ENCODE measurements at places on chromosomes 5 and 9. TPM values are rescaled to one million over a fixed set of nuclear protein-coding genes. Genes with fewer than 3 reads are reported as not detected.

Gene TRIO
- total RNA-seq, result 177 TPM

Gene ZBED3
- total RNA-seq, result 1.4 TPM

Gene AFAP1L1
- total RNA-seq, result 1.9 TPM

Gene ANKRD34B
- total RNA-seq, result not detected

Gene PLEKHG4B
- under 0.01 TPM for total RNA-seq

Gene SNX18
- 87.3 TPM for total RNA-seq

Gene TRIM7
- total RNA-seq, result 3.0 TPM

Gene C9orf153
- 0.32 TPM for total RNA-seq

Gene DCTN4
- total RNA-seq, result 40.2 TPM

Gene GNA14
- 0.16 TPM for total RNA-seq

Gene PCA3
- total RNA-seq, result 0.26 TPM

Gene SPOUT1
- 11.2 TPM for total RNA-seq

Measured in bronchial smooth muscle cell (primary cell).